ENCODE measurements at places on chromosomes 4 and X. TPM values are rescaled to one million over a fixed set of nuclear protein-coding genes. Genes with fewer than 3 reads are reported as not detected.

The VSIG4 gene
- not detected for total RNA-seq

The IL15 gene
- total RNA-seq = 4.2 TPM

The RASGEF1B gene
- 0.10 TPM for total RNA-seq

- DNase-seq = no peak
These were observed 5.8 kb downstream of the WAS start for GRCh38 chrX:48689208-48689920.

DNA sequence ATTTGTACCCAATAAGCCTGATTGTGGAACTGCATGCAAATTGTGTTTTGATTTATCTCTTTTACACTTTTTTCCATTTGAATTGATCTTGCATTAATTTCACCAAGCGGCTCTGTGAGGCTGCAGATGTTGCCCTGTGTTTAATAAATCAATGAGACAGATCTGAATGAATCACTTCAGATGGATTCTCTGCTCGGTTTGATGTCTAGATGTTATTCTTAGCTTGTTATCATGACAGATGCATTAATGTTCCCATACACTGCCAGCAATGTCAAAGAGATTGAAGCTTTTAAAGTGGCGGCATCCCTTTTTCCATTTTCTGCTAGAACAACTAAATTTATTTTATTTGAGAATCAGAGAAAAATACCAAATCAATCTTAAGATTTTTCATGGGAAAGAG, 6.3 kb downstream of the DACH2 start:
- no peak for DNase-seq

- DNase-seq = peak; percentile 36
These were observed 64.3 kb downstream of the TMEM131L start for GRCh38 chr4:153530284-153530999.

The FAM9C gene
- not detected for total RNA-seq

- no peak for DNase-seq
These were observed 137.1 kb downstream of the DDX53 start for GRCh38 chrX:23136816-23137215.

All from glomerular endothelial cell (primary cell).